Panc1 (cell line): ENCODE measurements at places on chromosomes 4 and X. TPM values are rescaled to one million over a fixed set of nuclear protein-coding genes. Genes with fewer than 3 reads are reported as not detected.

The TMEM47 gene
- total RNA-seq = 2.2 TPM

The CDX4 gene
- not detected for total RNA-seq

The TLR1 gene
- total RNA-seq = 0.41 TPM

The KLF8 gene
- 0.13 TPM for total RNA-seq

The KLHL4 gene
- 27.6 TPM for total RNA-seq

The MAGEA2 gene
- 0.28 TPM for total RNA-seq

The SPOCK3 gene
- 1.4 TPM for total RNA-seq

The NUDT6 gene
- total RNA-seq = 7.5 TPM

- DNase-seq = no peak
Measured at GRCh38 chr4:7967501-7968261, 28.0 kb upstream of the AFAP1 start.

The INTS6L gene
- 19.6 TPM for total RNA-seq

The CCNI gene
- 125 TPM for total RNA-seq

DNA sequence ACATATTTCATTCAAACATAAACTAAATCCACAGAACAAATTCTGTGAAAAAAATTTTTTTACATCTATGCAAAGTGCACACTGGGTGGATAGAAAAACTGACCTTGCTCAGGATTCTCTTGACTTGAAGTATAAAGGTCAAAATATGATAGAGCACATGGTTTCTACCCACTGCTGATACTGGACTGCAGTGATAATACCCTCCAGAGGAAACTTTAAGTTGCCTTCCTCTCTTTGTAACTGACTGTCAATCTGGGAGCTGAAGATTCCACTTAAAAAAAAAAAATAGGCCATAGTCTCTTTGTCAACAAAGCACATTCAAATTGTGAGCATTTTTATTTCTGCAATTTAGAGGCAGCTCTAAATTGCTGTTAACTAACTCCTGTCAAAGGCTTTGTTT lies 3.2 kb upstream of the AMMECR1 start:
- DNase-seq = no peak

DNA sequence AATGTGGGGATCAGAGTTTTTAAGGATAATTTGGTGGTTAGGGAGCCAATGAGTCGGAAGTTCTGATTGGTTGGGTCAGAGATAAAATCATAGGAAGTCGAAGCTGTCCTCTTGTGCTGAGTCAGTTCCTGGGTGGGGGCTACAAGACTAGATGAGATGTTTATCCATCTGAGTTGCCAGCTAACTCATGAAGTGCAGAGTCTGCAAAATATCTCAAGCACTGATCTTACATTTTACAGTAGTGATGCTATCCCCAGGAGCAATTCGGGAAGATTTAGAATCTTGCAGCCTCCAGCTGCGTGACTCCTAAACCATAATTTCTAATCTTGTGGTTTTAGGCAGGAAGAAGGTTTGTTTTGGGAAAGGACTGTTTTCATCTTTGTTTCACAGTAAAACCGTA lies 565.8 kb upstream of the SPANXN1 start:
- no peak for DNase-seq

The NEIL3 gene
- total RNA-seq = 8.9 TPM

DNA sequence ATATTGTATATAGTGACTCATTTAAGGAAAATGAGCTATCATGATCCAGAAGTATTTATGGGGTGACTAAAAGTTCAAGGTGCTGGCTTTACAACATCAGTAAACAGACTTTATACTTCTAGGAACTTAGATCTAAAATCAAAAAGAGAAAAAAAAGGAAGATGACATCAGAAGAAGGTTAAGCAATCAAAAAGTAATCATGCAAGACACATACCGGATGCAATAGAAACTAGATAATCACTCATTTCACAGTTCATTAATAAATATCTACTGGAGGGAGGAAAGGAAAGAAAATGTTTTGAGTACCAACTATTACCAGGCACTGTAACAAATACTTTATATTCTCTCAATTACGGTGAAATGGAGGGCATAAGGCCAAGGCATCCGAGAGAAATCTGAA lies 276.4 kb downstream of the SPRY1 start:
- DNase-seq = no peak

DNA sequence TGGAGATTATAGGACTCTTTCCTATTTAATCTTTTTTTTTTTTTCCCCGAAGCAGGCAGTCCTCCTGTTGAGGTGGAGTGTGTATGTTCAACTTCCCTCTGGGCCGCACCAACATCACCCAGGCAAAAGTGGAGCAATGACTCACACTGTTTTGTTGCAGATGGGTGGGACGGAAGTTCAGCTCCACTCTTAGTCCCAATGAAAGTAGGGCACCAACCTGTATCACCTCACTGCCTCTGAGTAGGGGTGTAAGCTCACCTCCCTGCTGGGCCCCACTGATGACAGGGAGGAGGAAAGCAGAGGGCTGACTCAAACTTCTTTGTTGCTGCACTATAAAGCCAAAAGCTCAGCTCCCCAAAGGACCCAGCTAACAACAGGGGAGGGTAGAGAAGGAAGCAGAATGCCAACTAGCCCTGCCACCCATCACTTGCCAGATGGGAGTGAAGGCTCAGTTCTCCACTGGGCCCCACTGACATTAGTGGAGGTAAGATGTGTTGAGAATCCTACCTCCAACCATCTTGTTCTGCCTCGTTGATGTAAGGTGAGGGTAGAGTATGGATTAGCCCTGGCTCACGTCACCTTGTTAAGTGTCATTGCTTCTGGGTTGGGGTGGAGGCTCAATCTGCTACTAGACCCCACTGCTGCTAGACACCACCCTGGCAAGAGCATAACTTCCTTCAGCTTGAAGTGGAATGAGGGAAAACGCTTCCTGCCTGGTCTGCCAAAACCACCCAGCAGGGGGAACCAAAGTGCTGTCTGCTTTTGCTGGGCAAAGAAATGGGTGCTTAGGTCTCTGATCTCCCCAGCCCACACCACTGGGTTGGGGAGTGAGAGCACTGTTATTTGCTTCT lies 14.1 kb downstream of the RPS6KA3 start:
- no peak for DNase-seq

The SATL1 gene
- total RNA-seq = not detected

DNA sequence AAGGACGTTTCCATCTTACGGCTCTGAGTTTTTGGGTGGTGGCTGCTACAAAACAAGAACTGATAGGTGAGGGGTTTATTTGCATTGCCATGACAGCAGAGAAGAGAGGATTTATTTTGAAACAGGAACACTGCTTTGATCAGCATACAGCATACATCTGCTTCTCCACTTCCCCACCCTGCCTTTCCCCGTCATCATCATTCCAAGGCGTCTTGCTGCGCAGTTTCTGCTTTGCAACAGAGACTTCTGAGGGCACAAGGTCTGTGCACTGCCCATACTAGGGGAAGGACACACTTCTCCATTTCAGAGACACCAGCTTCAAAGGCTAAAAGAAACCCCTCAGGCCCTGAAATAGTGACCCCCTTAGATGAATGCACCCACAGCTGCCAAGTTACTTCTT lies 19.1 kb downstream of the STARD8 start:
- DNase-seq = no peak

The PRRG3 gene
- not detected for total RNA-seq

DNA sequence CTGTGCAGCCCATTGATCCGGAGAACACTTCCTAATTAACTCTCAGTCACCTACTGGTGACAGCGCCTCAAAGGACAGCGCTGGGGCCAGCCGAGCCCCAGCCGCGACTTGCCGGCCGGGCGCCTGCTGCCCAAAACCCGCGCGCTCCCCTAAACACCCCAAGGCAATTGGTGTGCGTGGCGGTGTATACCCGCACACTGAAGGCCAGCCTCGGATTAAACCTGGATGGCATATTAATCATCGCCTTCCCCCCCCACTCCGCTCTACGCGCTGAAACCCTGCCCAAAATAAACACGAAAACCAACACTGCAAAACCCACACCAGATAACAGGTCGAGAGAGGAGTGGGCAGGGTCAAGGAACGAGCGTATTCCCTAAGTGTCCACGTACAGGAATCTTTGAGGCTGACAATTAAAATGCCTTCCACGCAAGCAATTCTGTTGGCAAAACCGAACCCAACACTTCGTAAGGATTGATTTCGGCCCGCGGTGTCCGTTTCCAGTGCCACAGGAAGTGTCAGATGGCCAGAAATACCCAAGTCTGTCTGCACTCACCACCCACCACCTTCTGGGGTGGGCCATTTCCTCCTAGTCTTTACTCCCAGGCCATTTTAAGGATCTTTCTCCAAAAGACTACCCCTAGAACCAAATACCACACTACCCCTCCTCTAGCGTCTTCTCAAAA lies 2.7 kb downstream of the BCOR start:
- DNase-seq = no peak

DNA sequence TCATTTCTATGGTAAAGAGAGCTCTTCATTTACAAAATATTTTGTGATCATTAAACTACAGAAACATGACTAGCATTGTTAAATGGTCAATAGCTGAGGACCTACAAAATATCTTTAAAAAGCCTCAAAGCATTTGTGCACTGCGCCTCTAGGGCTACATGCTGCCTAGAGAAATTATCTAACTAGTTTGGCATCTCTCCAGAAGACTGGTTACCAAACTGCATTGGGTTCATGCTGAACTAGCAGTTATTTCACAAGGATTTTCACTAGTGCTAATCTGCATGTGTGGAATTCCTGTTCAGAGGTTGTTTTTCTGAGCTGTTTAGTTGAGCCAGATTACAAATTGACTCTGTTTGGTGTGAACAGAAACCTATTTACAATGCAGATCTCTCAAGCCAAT lies 58.5 kb upstream of the PITX2 start:
- DNase-seq = no peak

The IGSF1 gene
- total RNA-seq = 0.08 TPM

The NLRP2B gene
- not detected for total RNA-seq

DNA sequence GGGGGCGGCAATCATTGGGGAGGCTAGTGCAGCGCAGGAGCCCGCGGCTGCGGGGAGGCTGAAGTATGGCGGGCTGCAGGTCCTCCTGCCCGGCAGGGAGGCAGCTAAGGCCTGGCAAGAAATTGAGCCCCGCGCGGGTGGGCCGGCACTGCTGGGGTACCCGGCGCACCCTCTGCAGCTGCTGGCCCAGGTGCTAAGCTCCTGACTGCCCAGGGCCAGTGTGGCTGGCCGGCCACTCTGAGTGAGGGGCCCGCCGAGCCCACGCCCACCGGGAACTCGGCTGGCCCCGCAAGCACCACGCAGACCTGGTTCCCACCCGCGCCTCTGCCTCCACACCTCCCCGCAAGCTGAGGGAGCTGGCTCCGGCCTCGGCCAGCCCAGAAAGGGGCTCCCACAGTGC lies 94.9 kb downstream of the SLC39A8 start:
- DNase-seq = no peak

GRCh38 chrX:23887451-23887850 lies 20.3 kb downstream of the APOO start:
- DNase-seq = no peak

GRCh38 chr4:1943928-1944327 lies 64.8 kb downstream of the NELFA start:
- DNase-seq = no peak

DNA sequence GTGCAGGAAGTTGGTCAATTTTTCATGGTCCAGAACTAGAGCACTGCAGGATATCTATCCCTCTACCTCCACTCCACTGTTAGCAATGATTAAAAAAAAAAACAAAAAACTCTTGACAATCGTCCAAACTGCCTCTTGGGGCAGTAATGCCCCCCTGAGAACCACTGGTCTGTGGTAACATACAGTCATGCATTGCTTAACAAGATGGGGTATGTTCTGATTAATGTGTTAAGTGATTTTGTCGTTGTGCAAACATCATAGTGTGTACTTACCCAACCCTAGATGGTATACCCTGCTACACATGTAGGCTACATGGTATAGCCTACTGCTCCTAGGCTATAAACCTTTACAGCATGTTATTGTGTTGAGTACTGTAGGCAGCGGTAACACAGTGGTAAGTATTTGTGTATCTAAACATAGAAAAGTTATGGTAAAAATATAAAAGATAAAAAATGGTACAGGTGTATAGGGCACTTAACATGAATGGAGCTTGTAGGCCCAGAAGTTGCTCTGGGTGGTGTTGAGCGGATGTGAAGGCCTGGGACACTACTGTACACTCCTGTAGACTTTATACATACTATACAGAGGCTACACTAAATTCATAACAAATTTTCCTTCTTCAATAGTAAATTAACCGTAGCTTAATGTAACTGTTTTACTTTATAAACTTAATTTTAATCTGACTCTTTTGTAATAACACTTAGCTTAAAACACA lies 34.1 kb downstream of the ART3 start:
- DNase-seq = no peak

DNA sequence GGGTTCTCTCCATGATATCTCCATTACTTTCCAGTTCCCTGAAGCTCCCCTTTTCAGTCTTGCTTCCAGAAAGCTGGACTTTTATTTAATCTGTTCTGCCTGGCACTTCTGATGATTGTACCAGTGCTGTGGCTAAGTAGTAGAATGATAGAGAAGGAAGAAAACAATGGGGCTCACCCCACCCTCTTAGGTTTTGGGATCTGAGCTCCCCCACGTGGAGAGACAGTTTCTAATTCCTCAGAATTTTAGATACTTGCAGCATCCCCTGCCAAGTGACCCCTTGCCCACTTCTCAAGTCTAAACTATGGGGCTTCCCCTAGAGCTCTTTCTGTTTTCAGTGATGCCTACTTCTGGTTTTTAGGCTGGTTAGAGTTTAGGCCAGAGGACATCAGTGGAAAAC lies 73.9 kb downstream of the GC start:
- no peak for DNase-seq

The DUSP9 gene
- total RNA-seq = 7.1 TPM

The TRAM1L1 gene
- 0.72 TPM for total RNA-seq

The VCX3A gene
- total RNA-seq = not detected

DNA sequence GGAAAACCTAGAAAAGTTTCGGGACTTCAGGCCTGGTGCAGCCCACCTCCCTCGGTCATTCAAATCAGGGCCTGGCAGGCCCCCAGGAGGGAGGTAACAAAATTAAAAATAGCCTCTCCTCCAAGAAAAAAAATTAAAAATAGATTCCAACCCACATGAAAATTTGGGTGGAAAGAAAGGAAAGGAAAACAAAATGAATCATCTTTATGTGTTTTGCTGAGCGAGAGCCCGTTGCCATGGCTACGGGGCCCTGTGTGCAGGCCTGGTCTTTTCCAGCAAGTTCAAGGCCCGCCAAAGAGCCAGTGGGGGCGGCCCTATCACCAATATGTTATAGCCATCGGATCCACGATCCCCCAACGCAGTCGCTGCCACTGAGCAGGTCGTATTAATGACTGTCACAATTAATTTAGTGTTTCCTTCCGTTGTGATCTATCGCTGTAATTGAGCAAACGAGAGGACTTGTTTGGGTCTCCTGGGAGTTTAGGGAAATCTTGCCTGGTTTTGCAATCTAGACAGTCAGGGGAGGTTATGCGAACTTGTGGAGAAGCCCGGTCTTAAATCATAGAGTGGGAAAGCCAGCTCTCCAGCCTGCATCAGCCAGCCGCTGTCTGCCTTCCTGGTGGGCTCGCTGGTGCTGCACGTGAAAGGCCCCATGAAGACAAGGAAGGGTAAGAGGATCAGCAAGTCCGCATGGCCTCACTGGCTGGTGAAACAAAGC lies 452.4 kb downstream of the BCOR start:
- DNase-seq = no peak
